ENCODE measurements at places on chromosomes 13 and 19.

DNA sequence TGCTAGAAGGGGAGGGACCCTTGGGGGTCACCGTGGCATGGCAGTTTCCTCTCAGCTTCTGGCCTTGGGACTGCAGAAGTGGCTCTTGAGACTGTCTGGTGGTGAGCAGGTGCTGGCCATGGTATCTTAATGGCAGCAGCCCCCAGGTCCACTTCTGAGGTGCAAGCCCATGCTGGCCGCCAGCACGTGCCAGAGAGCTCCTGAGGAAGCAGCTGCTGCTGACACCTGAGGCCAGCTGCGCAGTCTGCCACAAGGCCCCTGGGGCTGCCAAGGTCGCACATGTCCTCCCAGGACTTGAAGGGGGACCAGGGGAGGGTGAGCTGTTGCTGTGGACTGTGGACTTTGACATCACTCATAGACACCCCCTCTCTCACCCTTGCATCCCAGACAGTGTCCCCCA lies 48.0 kb downstream of the NFIX start:
- DNase-seq = no peak

DNA sequence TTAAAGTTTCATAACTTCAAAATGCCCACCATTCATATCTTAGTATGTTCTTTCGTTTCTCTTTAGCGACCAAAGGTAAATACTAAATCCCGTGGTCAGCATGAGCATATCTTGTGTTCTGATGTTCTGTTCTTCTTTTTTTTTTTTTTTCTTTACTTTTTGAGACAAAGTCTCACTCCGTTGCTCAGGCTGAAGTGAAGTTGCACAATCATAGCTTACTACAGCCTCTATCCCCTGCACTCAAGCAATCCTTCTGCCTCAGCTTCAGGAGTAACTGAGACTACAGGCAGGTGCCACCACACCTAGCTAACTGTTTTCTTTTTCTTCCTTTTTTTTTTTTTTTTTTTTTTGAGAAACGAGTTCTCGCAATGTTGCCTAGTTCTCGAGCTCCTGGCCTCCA lies 60.9 kb upstream of the ATP12A start:
- DNase-seq = no peak

DNA sequence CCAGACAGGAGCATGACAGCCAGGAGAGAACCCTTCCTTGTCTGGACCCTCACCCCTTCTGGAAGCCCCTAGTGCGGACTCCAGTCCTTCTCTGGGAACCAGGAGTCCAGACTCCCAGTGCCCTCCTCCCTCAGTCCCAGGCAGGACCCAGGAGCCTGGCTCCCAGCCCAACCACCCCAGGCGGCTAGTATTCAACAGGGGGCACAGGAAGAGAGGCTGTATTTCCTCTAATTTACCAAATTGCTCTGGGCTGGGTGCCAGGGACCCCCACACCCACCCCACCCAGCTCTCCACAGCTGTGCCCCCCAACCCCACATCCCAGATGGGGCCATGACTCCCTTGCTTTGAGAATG lies 3.3 kb downstream of the GRIN2D start:
- DNase-seq = no peak

DNA sequence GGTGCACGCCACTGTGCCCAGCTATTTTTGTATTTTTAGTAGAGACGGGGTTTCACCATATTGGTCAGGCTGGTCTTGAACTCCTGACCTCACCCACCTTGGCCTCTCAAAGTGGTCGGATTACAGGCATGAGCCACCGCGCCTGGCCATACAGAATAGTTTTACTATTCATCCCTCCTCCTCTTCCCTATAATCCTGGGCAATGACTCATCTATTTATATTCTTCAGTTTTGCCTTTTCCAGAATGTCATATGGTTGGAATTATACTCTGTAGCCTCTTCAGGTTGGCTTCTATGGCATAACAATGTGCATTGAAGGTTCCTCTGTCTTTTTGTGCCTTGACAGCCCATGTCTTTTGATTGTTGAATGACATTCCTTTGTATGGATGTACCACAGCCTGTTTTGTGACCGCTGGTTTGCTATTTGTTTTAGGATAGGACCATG lies 22.2 kb upstream of the LRP3 start:
- DNase-seq = no peak

GRCh38 chr13:77338329-77338728 lies 11.4 kb upstream of the MYCBP2 start:
- DNase-seq = no peak

DNA sequence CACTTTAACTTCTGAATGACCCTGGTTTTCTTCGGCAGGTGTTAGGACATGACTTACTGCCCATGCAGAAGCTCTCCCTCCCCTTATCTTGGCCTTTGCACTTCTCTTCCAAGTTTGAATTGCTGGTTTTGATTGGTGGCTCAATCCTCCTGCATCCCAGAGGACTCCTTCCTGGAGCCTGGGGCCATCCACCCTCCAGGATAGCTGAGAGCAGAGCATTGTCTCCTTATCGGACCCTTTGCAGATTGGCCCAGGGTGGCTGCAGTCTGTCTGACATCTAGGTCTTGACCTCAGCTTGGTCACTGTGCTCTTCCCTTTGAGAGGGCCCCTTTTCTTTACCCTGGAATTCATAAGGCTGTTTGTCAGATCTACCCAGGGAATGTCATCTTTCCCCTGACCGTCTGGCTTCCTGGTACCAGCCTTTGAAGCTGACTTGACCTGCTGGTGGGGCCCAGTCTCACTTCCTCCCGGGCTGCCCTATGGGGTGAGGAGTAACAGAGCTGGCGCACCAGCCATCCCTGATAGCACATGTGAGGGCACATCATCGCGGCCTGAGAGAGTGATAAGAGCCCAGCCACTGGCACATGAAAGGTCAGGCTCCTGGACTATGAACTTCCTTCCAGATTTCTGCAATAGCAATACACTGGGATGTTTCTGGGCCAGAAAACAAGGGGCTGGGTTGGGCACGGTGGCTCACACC lies 172.9 kb upstream of the UBL3 start:
- DNase-seq = no peak

GRCh38 chr13:86038490-86038889 lies 239.3 kb upstream of the SLITRK6 start:
- DNase-seq = no peak

DNA sequence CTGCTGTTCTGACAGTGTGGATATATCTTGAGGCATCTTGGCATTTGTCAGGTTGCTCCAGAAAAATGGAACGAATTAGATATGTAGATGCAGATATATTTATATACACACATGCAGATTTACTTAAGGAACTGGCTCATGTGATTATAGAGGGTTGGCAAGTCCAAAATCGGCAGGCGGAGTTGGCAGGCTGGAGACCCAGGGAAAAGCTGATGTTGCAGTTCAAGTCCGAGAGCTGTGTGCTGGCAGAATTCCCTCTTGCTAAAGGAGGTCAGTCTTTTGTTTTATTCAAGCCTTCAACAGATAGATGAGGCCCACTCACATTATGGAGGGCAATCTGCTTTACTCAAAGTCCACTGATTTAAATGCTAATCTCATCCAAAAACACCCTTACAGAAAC lies 24.4 kb upstream of the CSNK1A1L start:
- DNase-seq = no peak

GRCh38 chr13:30746791-30747190 lies 11.4 kb downstream of the ALOX5AP start:
- DNase-seq = no peak

- DNase-seq = peak; percentile 96
Observed at GRCh38 chr19:39411832-39412099, 703 bp upstream of the PLEKHG2 start.
